ENCODE measurements at places on chromosomes 13 and 19.

- no peak for DNase-seq
Measured at GRCh38 chr13:107266657-107267056, 698.7 kb upstream of the ARGLU1 start.

GRCh38 chr19:14119644-14120496 lies 2.3 kb upstream of the PRKACA start:
- no peak for DNase-seq

GRCh38 chr19:8116437-8117293 lies 32.7 kb downstream of the FBN3 start:
- no peak for DNase-seq

- no peak for DNase-seq
Measured at GRCh38 chr19:3669082-3669946, 31.0 kb downstream of the PIP5K1C start.

DNA sequence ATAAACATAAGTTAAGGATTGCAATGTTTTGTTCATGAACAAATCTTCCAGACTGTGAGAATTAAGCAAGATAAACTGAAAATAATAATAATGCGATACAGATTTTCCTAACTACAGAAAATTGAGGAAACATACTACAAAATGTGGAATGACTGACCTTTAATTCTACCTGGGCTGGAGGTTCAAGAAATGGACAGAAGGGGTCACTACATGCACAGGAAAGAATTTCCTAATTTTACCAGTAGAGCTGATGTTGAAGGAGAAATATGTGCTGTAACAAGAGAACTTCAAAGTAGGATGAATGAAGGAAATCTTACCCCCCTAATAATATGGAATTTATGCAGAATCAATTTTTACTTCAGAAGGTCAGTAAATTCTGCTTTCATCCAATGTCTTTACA lies 62.3 kb downstream of the ZNF627 start:
- DNase-seq, result peak; percentile 26

DNA sequence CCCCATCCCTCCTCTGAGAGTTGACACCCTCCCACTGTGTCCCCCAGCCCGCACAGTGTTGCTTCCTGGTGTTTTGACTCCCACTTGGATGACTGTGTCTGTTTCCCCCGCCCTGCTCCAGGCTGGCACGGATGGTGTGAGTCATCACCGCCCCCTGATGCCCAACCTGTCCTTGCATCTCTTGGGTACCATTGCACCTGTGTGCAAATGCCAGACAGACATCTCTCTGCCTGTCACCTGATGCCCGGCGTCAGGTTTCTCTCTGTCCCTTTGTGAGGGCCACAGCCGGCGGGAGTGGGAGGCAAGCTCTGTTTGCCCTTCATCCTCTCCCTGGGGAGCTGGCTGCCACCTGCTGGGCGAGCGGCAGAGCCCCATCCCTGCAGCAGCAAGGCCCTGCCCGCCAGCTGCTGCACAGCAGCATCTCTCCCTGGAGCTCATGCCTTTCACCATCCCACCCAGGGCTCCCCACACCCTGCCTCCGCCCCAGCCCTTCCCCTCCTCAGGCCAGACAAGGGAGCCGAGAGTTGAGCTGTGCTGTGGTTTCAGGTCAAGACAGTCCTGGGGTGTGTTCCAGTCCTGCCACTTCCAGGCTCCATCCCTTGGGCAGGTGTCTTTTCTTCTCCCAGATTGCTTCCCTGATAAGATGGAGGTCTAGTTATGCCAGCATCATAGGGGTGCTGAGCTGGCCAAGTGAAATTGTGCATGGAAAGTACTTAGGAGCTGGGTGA lies 29.7 kb downstream of the NKPD1 start:
- DNase-seq, result no peak

- DNase-seq, result no peak
Measured at GRCh38 chr13:114071410-114071809, 61.0 kb downstream of the RASA3 start.

DNA sequence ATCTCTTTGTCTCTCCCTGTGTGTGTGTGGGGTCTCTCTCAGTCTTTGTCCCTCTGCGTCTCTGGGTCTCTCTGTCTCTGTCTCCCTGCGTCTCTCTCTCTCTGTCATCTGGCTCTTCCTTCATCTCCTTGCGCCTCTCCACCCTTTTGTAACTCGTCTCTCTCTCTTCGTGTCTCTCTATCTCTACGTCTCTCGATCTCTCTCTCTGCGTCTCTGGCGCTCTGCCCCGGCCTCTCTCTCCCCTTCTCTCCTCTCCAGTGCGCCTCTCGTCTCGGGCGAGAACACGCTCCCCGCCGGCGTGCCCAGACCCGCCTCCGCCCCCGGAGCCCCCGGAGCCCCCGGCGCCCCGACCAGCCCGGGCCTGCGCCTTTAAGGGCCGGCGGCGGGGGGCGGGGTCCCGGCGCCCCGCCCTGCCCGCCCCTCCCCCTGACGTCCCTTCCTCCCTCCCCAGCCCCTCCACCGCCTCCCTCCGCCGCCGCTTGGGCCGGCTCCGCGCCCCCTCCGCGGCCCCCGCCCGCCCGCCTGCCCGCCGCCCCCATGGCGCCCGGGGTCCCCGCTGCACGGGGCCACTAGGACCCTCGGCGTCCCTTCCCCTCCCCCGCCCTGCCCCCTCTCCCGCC lies at the start of gene MARK4:
Gene MARK4 (plus strand): TSS at position 440 of the 620 bp plus-strand sequence. CDS start 318 bp downstream, outside the sequence.
- peak; percentile 92 for DNase-seq

Data from AG08395 (cell line).